NCI-H446 (cell line): ENCODE measurements at places on chromosomes 3 and 15.
A peak's percentile ranks its signal among the peaks of the same experiment; 100 is the strongest.

GRCh38 chr3:173395073-173395411 is 2.5 kb upstream of the NLGN1 start:
- DNase-seq, result no peak

- no peak for DNase-seq
These were observed 191.3 kb downstream of the FOXP1 start for GRCh38 chr3:71392251-71392650.

GRCh38 chr3:50523279-50523811 is 19.9 kb upstream of the CACNA2D2 start:
- DNase-seq, result no peak

DNA sequence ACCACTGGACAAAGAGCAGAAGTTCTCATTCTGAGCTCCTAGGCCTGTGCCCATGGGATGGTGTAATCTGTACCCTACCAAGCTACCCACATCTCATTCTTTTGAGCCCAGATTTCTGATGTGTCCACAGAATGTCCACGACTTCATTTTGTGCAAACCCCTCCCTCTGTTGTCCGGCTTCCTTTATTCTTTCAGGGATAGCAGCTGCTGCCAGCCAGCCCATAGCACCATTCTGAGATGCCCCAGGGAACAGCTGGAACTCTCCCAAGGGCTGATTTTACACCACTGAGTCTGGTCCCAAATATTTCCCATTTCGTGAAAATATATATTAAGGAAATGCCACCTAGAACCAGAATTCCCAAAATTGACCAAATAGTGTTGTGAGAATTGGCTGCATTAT is 236.6 kb downstream of the SATB1 start:
- no peak for DNase-seq

DNA sequence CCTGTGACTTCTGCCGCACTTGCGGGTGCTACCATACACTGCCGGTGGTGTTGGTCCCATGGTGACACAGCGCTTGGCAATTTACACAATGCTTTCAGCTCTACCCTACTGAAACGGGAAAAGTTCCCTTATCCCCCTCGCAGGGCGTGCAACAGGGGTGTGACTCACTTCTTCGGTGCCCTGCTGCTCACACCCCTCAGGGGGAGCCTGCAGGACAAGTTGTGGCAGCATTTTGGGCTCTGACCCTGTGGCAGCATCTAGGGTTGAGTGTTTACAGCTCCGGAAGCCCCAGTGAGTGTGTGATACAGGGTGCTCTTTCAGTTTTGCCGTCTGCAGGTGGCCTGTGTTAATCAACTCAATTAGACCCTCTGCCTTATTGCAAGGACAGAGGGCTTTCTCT is 324.7 kb upstream of the RGMA start:
- DNase-seq, result no peak

- no peak for DNase-seq
These were observed 27.1 kb upstream of the OSBPL11 start for GRCh38 chr3:125622381-125622791.

DNA sequence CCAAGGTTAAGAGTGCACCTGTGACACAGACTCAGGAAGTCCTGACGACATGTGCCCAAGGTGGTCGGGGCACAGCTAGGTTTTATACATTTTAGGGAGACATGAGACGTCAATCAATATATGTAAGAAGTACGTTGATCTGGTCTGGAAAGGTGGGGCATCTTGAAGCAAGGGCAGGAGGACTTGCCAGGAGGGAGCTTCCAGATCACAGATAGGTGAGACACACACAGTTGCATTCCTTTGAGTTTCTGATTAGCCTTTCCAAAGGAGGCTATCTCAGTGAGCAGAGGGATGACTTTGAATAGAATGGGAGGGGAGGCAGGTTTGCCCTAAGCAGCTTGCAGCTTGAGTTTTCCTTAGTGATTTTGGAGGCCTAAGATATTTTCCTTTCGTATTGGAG is 257.4 kb downstream of the CGGBP1 start:
- DNase-seq, result no peak

DNA sequence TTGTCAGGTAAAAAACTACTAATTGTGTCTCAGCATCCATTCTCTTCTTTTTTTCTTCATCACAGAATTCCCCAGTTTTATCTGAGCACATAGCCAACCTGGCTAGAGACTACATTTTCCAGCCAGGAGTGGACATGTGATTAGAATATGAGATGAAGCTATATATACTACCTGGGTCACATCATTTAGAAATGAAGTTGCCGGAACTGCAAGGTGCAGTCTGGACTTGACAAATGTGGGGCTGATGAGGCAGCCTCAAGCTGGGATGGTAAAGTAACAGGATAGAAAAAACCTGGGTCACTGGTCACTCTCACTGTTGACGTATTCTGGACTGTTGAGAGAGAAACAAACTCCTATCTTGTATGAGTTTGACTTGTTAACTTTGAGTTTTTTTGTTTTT is 99.6 kb downstream of the STRIT1 start:
- DNase-seq, result no peak

GRCh38 chr15:68399096-68400065 is 32.6 kb downstream of the ITGA11 start:
- no peak for DNase-seq

- no peak for DNase-seq
These were observed 196.8 kb downstream of the STT3B start for GRCh38 chr3:31729573-31729972.

DNA sequence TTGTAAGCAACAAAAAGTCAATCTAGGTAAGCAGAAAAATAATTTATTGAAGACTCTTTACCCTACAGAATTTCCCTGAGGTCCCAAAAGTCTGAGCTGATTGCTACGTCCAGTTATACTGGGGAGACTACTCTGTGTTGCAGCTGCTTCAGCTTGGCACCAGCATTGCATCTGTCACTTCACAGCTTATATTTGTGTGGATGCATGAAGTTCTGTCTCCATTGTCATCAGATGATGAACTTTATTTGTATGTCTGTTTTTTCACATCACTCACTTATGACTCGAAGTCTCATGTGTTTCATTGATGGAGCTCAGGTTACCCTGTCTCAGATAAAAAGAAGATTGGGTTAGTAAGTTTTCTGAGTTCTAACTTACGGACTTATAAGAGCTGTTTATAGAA is 75.3 kb upstream of the LRRFIP2 start:
- no peak for DNase-seq

DNA sequence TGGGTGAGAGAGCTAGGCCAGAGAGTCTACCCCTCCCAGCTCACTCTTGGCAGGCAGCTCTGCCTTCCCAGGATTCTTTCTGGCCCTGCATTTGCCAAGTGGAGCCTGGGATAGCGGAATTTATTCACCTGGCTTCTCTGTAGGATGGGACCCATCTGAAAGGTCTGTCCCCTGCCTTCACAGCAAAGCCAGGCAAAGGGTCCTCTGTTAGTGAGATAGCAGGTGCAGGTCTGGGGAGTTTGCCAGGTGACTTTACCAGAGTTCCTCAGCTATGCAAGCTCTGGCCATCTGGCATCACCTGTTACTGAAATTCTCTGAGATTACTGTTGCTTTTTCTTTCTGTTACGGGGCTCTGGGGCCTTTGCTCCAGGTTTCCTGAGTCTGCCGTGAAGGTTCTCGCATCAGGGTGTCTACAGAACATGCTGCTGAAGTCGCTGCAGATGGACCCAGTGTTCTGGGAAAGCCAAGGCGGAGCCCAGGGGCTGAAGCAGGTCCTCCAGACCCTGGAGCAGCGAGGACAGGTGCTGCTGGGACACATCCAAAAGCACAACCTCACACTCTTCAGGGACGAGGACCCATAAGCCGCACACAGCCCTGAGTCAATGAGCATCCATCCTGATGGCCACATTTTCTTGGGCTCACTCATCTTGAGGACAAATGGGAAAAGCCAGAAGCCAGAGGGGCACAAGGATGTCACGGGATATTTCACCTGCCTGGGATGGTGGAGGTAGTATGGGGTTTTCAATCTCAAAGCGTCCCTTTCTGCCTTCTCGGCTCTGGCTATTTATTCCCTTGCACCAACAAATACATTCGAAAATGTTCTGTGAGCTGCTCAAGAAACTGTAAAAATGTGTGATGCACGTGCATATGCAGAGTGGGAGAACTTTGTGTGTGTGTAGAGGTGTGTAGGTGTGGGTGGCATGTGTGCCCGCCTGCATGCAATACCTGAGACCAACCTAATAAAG is 49.8 kb downstream of the POMGNT2 start:
- DNase-seq, result no peak

DNA sequence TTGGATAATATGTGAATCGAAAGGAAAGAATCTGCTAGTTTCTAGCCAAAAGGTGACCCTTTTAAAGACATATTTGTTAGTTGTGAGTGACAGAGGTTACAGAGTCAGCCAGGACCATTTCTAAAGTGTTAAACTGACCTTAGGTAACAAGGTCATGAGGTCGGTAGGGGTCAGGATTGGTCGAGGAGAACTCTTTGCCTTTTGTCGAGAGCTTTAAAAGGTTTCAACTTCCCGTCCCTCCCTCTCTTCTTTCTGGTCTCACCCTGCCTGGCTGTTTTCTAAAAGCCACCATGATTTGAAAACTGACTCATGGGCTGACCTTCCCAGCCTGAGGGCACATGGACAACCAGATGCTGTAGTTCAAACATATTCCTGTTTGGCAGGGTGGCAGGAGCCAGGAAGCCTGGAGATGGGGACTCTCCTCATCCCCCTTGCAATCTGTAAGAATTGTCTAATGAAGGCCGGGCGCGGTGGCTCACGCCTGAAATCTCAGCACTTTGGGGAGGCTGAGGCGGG is 25.8 kb upstream of the PRTG start:
- no peak for DNase-seq

DNA sequence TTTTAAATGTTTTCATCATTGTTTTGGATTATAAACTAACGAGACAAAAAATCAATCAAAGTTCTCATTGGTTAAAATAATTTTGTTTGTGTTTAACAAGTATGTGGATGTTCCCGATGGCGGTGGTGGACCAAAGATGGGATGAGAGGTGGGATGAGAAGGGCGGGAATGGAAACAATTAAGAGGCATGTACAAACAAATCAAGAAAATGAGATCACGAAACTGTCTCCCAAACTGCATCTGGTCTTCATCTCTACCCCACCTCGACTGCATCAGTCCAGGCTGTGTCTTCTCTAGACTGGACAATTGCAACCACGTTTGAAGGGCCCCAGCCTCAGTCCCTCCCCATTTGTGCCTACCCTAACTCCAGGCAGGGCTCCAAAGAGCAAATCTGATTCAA is 56.1 kb downstream of the SLC12A8 start:
- no peak for DNase-seq

DNA sequence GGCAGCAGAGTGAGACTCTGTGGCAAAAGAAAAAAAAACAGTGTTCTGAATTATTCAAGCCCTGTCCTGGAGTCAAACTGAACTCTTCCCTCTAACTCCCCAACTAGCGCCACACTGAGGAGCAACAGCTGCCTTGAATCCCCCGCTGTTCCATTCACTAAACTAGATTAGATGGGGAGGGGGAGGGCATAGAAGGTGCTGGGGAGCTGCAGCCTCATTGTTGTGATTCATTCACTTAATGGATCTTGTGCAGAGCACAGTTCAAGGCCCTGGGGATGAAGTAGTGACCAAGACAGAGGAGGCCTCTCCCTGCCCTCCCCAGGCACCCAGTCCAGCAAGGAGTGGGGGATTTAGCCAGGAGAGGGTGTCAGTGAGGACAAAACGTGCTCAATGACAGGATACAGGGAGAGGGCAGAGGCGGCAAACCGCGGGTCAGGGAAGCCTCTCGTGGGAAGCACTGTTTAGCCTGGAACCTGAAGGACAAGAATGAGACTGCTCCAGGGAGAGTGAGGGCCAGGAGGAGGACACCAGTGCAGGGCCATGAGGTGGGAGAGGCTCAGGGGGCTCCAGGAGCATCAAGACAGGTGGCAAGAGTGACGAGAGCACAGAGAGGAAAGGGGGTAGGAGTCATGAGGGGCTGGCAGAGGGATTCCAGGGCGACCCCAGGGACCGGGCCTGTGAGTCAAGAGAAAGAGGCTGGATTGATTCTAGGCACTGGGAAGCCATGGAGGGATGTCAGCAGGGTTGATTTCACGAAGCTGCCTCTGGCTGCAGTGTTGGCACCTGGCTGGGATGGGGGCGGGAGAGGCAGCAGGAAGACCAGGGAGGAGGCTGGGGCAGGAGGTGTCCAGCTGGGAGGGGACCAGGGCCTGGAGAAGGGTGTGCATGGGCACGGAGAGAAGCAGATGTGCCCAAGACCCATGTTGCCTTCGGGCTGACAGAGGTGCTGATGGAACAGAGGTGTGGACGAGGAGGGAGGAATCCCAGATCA is 31.4 kb downstream of the ALS2CL start:
- no peak for DNase-seq

GRCh38 chr3:83065851-83066460 is 1304.5 kb upstream of the GBE1 start:
- DNase-seq, result no peak

DNA sequence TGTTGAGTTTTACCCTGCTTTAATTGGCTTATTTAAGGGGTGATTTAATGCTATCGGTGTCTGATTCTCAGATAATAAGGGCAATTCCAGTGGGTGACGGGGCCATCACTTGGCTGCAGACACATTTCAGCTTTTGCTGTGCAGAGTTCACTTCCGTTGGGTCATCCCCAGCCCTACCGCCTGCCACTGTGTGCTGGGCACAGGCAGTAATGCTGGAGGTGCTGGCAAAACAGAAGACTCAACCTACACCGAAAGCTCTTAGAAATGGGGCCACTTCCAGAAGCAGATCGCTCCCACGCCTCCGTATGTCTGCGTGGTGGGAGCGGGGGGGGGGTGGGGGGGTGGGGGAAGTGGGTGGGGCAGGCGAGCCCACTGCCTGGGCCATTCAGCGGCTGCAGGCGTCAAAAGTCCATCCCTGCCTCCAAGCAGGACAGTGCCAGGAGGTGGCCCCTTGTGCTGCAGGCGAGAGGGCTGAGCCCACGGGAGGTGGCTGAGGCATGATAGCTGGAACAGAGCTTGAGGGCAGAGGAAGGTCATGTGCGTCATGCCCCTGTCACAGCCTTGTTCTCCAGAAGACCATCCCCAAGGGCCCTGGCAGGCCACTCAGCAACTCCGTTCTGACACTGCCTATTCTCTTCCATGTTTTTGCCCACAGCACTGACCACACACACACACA is 128.3 kb downstream of the ATP10A start:
- DNase-seq, result no peak

DNA sequence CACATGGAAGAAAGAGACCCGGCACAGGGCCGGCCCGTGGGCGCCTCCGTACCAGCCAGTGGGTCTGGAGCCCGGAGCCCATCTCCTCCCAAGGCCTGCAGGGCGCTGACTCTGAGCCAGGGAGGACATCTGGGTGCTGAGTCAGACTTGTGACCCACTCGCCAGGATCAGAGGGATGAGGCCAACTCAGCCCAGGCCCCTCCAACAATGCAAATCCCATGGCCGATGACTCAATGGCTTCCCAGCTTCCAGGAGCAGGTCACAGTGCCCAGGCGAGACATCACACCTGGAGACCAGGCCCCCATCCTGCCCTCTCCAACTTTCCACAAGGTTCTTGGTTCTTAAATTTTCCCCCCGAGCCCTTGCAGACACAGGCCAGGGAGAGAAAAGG is 95.1 kb downstream of the LRIG1 start:
- DNase-seq, result peak; percentile 22

GRCh38 chr3:28326458-28326926 is 22.0 kb upstream of the ZCWPW2 start:
- no peak for DNase-seq
